Dorsolateral prefrontal cortex (tissue), 122 donors: ENCODE measurements at places on chromosomes 6 and 20.

GRCh38 chr6:64224819-64225218, 589.2 kb downstream of the PHF3 start:
- DNase-seq = no peak

GRCh38 chr20:52142757-52143156, 48.8 kb downstream of the ZFP64 start:
- DNase-seq = no peak

GRCh38 chr20:36528875-36529417, 12.4 kb upstream of the MYL9 start:
- DNase-seq = no peak

DNA sequence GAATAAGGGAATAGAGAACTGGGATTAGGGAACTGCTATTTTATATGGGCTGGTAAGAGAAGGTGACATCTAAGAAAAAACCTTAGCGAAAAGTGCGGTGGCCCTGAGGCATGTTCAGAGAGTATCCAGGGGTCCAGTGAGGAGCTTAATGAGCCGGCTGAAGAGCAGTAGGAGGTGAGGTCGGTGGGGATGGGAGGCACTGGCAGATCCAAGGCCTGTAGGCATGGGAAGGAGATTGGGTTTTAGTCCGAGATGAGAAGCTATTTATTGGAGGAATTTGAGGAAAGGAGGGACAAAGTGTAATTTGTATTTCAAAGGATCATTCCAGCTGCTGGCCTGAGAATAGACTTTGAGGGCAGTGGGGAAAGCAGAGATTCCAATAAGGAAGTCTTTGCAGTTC, 123.8 kb downstream of the QKI start:
- no peak for DNase-seq

- no peak for DNase-seq
Measured at GRCh38 chr20:37922016-37922415, 19.1 kb downstream of the VSTM2L start.

- DNase-seq = peak; percentile 66
Measured at GRCh38 chr6:165308926-165309731, at the start of gene C6orf118. Gene C6orf118 (minus strand): TSS chr6:165309605. CDS start chr6:165309586, 19 bp downstream.

DNA sequence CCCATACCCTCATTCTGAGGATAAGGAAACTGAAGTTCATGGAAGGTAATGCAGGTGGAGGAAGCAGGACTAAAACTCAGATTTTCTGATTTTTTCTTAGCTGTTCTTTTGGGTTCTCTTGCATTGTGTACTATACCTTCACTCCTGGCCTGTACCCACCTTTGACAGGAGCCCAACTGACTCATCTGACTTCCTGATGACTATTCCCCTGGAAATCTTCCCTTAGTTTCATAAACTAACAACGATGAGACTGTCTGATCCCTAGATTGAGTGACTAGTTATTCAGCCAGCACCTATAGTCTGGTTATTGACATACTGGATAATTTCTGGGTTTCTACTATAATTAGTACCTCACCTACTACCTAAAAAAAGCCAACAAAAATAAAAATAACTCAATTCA, 10.1 kb downstream of the CRYBG1 start:
- DNase-seq = no peak
